GM12878 (cell line): ENCODE measurements at places on chromosomes 13 and 19. TPM values are rescaled to one million over a fixed set of nuclear protein-coding genes. Genes with fewer than 3 reads are reported as not detected.

GRCh38 chr13:99331881-99332293, 24.7 kb upstream of the GPR183 start:
- peak; percentile 79 for DNase-seq

The LGALS4 gene
- total RNA-seq: 2.1 and 2.7 TPM in 2 replicates

The CPB2 gene
- 0.13 and 0.16 TPM in 2 replicates for total RNA-seq

DNA sequence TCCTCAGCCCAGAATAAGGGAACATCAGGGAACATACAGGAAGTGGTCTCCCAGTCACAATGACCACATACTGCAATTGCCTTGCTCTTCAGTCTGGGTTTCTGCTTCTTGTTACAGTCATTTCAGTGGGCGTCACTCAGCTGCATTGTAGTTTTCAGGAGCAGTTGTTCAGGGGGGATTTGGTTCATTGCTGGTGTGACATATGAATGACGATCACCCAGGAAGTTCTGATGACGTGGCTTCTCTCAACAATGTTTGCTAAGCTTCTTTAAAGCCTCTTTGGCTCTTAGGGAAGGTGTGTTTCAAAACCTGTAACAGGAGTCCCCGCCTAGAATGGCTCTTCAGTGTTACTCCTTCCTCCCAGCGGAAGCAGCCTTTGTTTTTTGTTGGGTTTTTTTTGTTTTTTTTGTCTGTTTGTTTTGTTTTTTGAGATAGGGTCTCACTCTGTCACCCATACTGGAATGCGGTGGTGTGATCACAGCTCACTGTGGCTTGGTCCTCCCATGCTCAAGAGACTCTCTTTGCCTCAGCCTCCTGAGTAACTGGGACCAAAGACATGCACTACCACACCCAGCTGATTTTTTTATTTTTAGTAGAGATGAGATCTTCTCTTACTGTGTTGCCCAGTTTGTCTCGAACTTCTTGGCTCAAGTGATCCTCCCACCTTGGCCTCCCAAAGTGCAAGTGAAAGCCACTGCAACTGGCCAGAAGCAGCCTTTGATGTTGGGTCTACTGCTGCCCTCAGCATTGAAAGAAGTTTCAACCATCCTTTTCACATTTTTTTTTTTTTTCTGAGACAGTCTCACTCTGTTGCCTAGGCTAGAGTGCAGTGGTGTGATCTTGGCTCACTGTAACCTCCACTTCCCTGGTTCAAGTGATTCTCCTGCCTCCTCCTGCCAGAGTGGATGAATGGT, 1.4 kb upstream of the SCEL start:
- DNase-seq: no peak

DNA sequence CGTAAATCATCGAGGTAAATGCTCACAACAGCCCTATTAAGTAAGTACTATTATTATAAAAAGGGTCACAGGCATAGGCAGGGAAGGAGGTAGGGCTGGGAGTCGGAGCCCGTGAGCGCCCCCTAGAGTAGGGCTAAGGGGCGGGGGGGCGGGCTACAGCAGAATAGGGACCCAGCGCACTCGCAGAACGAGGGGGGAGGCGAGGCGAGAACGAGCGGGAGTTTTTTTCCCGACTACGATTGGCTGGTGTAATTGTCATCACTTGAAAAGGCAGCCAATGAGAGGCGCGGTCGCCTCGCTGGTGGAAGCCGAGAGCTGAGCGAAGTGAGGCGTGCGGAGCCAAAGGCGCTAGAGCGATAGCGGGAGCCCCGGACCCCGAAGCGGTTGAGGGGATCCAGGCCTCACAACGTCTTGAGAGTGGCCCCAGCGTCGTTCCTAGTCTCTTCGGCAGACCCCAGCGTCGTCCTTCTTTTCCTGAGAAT, 24.2 kb downstream of the KEAP1 start:
- no peak for DNase-seq

The KLK3 gene
- not detected in 2 replicates for total RNA-seq

DNA sequence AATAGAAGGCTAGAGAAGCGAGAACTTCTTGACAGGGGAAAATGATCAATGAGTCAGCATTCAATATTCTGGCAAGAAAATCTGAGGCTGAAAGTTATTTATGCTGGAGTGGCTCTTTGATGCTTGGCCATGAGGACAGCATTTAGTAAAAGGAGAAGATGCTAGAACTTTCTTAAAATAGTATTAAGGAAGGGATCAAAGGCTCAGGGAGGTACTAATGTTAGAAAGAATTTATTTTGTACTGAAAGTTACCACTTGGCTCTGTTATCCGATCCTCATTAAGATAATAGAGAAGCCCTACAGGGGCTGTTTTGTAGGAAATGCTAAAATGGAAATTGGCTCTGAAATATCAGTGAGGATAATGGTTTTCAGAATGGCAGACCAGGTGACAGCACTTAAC, 1774.6 kb upstream of the PCDH20 start:
- DNase-seq: no peak

DNA sequence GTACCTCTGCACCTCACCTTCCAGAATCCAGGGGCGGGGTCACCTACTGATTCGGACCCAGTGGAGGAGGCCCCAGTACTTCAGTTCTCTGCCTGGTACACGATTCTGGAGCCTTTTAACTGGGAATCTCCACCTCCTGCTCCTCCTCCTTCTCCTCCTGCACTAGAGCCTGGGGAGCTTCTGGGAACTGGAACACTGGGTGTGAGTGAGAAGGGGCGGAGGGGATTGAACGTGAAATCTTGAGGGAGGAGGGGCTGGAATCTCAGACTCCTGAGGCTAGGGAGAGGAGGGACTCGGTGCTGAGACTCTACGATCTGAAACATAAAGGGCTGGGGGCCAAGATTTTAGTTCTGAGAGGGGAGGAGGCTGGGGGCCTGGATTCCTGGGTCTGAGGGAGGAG, at the start of gene KLK8:
Gene KLK8, minus strand, starts transcription at position 90 of the 400 bp plus-strand sequence. CDS start 437 bp downstream, outside the sequence.
- DNase-seq: no peak

GRCh38 chr13:32577032-32577431, 9.2 kb upstream of the PDS5B start:
- no peak for DNase-seq

- DNase-seq: no peak
Measured at GRCh38 chr19:50377051-50377461, 799 bp downstream of the NR1H2 start.

- no peak for DNase-seq
Measured at GRCh38 chr13:110799246-110800236, 86.0 kb downstream of the ING1 start.

DNA sequence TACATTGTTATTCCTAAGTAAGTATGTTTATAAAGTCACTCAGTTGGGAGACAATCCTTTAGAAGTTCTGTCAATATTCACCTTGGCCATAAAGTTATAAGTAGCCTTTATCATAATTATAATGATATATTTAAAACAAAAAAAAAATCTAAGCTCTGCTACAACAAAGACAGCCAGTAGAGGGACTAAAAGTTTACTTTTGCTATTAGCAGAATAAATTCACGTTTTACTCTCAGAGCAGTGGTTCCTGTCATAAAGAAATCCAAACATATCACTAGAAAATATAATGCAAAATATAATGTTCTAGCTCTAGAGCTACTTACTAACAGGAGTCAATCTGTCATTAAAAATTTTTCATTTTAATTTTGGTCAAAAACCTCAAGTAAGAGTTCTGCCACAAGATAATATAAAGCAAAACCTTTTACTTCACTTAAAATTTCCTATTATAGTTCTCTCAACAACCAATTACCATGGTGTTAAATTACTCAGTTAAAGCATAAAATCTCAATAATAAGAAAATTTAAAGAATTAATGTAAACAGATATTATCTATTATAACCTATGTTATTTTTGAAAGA, 17.7 kb downstream of the INTS6 start:
- no peak for DNase-seq

DNA sequence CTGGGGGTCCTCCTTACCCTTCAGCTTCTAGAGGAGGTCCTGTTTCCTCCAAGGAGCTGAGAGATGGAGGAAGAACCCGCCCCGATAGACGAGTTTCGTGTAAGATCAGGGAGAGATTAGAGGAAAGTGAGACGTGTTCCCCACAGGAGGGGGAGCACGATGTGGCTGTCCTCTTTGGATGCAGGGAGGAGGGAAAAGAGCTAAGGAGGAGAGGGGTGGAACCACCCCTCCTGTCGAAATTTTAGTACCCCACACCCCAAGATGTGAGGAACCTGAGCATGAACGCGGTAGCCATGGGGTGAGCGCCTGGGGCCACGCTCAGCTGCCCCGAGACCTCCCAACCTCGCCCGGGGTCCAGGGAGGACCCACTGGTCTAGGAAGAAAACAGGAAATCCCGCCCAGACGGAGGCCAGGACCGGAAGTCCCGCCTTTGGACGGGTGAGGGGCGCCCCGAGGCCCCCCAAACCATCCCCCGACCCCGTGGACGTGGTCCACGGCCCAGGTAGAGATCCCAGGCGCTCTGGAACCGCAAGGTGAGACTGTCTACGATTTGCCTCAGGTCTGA, 1.2 kb downstream of the AKT1S1 start:
- no peak for DNase-seq

DNA sequence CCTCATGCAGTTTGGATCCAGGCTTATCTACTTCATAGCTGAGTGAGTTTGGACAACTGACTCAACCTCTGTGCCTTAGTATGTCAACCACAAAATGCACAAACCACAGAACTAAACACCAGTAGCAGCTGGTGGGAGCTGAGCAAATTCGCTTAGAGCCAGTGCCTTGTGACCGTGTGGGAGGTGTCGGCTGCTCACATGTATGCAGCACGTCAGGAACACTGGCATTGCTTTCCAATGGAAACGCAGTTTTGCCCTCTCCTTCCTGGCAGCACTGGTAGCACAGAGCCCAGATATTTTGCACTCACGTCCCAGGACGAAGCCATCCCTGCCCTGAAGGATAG, 8.3 kb upstream of the NTN5 start:
- no peak for DNase-seq

- DNase-seq: no peak
Measured at GRCh38 chr13:44752164-44752563, 176.0 kb upstream of the TSC22D1 start.

The DZIP1 gene
- total RNA-seq: 1.2 and 1.9 TPM in 2 replicates

The METTL21C gene
- total RNA-seq: not detected in 2 replicates

The MFSD12 gene
- total RNA-seq: 56.3 and 65.9 TPM in 2 replicates

DNA sequence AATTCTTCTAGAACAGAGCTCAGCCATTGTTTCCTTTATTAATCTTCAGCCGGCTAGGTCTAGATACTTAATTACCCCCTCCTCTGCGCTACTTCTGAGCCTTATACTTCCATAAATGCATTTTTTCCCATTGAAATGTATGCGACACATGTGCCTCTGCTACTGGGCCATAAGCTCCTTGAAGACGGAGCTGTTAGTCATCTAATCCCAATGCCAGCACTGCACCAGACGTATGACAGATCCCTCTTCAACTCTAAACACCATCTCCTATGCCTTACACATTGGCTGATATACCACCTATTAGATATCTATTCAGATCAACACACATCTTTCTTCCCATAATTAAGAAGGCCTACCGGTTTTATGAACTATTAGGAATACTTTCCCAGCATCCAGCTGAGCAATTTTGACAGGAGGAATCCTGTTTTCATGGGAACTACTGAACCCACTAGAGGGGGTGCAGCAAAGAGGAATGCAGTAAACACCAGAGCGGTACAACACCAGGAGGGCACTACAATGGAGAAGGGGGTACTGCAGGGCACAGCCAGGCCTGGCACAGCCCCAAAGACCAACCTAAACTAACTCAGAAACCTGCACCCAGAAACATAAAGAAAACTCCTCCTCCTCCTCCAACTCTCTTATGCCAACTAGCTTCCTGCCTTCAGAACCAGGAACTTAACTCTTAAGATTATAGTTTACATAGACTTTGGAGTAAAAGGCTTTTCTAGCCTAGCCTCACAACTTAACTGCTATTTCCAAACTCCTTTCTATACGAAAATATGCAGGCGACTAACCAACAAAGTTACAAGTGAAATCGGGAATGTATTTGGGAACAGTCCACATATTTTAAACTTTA, 18.7 kb downstream of the STK24 start:
- no peak for DNase-seq

GRCh38 chr13:110109910-110110309, 197.0 kb downstream of the COL4A1 start:
- no peak for DNase-seq

The IRGC gene
- total RNA-seq: not detected in 2 replicates

DNA sequence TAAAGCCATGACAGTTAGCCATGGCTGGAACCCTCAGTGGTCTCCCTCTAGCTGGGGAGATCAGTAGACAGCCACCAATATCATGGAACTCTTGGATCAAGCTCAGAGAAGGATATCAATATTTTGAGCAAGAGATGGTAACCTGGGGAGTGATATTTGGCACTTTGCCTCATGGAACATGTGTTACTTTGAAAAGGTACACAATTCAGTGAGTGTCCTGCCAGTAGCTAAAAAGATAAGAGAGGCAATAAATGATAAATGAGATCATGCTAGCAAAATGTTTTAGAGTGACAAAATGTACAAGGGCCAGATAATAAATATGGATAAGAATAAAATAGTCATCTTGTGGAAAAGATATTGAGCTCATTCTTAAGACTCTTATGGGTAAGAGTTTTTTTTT, 1618.7 kb downstream of the OLFM4 start:
- DNase-seq: no peak

GRCh38 chr13:19606152-19606551, 27.3 kb upstream of the MPHOSPH8 start:
- no peak for DNase-seq

The ZNF440 gene
- total RNA-seq: 3.6 and 7.0 TPM in 2 replicates

DNA sequence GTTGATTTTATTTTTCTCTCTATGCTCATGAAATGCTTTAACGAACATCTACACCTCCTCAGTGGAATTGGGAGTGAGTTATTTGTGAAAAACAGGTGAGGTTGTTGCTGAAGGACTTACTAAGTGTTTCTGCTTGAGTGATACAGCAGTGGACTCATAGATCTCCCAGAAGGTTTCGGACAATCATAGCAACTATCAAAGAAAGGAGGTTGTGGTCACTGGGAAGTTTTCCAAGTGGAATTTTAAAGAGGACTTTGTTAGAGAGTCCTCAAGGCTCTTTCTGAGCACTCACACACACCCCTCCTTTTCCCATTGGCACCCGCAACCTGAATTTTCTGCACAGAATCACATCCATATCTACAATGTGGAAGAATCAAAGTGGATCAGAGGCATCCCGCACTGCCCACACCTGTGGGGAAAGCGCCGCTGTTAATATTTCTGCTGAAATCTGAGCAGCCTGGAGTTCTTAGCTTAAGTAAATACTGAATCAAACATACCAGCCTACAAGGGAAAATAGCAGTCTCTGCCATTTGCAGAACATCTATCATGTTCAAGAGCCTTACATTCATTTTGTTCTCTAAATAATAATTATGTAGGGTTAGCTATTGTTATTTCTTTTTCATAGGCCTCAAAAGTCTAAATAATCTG, 719.4 kb downstream of the DIAPH3 start:
- DNase-seq: no peak

The PTGER1 gene
- not detected in 2 replicates for total RNA-seq

- no peak for DNase-seq
Measured at GRCh38 chr13:43377149-43377548, 353.8 kb downstream of the DNAJC15 start.

DNA sequence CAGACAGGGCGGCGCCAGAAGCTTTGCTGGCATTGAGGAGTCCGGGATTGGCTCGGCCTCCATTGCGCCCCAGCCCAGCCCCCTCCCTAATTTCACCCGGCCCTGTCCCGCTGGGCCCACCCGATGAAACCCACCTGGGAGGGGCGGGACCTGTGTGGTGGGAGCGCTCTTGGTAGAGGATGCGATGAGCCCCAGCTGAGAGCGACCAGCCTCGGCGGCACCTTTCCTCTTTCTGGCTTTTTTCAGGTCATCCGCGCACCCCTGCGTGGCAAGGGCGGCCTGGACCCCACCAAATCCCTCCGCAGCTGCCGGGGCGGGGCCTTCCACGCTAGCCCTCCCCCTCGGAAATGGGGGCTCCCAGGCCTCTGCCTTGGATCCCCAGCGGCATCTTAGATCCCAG, at the start of gene ZGLP1:
Gene ZGLP1, minus strand, starts transcription at position 393 of the 400 bp plus-strand sequence.
- DNase-seq: no peak

- DNase-seq: no peak
Measured at GRCh38 chr19:28324275-28325060, 888.5 kb downstream of the UQCRFS1 start.
